ENCODE measurements at places on chromosomes 5 and 9.

DNA sequence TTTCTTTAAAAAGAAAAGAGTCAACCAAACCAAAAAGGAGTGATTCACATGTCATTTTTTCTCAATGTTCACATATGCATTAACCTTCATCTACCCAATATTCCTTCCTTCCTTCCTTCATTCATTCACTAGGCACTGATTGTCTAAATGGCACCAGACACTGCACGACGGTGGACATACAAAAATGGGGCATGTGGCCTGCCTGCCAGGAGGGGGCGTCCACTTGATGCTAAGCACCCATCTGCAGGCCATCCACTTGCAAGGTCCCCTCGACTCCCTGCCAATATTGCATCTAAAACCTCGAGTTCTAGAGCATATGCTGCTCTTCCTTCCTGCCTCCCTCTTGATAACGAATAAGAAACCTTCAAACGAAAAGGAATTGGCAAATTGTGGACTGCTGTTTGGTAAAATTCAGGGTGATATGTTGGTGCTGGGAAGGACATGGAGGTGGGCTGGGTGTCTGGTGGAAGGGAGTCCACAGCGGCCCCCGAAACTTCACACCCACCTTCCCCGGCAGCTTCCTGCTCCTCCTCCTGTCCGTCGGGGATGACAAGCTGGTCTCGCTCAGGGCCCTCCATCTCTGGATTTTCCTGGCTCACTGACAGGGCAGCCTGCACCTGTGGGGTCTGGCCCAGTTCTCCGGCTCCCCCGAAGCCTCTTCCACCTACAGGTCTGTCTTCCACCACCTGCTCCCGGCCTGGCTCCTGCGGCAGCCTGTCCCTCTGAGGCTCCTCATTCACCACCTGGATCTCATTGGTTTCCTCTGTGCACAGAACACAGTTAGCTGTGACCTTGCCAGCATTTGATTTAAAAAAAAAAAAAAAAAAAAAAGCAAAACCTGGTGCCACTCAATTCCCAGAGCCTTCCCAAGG, 64.3 kb downstream of the GOLM1 start:
- peak; percentile 24 for DNase-seq
- H3K27ac ChIP-seq, result no peak overlapping the region
- no peaks in the 10 kb centered on the region for H3K4me1 ChIP-seq
- peaks cover 2% of the 10 kb centered on the region for H3K36me3 ChIP-seq

GRCh38 chr5:145991044-145991575, 54.7 kb downstream of the SH3RF2 start:
- no peaks in the 10 kb centered on the region for H3K4me1 ChIP-seq
- DNase-seq, result no peak
- peaks cover 5% of the 10 kb centered on the region for H3K27me3 ChIP-seq
- no peak overlapping the region for H3K4me3 ChIP-seq

- no peak overlapping the region for H3K27ac ChIP-seq
- H3K36me3 ChIP-seq, result no peaks in the 10 kb centered on the region
- H3K27me3 ChIP-seq, result no peaks in the 10 kb centered on the region
- no peak for DNase-seq
Observed at GRCh38 chr9:12933957-12934356, 159.1 kb downstream of the LURAP1L start.

DNA sequence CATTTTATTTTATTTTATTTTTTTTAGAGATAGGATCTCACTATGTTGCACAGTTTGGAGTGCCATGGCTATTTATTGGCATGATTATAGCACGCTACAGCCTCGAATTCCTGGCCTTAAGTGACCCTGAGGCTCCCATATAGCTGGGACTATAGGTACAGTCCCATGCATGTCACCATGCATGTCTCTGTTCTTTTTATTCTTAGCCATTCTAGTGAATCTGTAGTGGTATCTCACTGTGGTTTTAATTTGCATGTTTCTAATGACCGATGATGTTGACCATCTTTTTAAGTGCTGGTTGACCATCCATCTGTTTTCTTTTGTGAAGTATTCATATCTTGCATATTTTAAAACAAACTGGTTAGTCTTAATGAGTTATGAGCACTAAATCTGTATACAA, 76.1 kb downstream of the SLC44A1 start:
- no peak overlapping the region for H3K27ac ChIP-seq
- H3K36me3 ChIP-seq, result peaks cover 1% of the 10 kb centered on the region
- H3K4me1 ChIP-seq, result no peaks in the 10 kb centered on the region
- no peak overlapping the region for H3K4me3 ChIP-seq
- no peaks in the 10 kb centered on the region for H3K27me3 ChIP-seq

GRCh38 chr5:89346573-89346972, 463.6 kb upstream of the MEF2C start:
- no peak overlapping the region for H3K4me3 ChIP-seq
- H3K36me3 ChIP-seq, result no peaks in the 10 kb centered on the region
- H3K27ac ChIP-seq, result no peak overlapping the region
- no peak for DNase-seq

DNA sequence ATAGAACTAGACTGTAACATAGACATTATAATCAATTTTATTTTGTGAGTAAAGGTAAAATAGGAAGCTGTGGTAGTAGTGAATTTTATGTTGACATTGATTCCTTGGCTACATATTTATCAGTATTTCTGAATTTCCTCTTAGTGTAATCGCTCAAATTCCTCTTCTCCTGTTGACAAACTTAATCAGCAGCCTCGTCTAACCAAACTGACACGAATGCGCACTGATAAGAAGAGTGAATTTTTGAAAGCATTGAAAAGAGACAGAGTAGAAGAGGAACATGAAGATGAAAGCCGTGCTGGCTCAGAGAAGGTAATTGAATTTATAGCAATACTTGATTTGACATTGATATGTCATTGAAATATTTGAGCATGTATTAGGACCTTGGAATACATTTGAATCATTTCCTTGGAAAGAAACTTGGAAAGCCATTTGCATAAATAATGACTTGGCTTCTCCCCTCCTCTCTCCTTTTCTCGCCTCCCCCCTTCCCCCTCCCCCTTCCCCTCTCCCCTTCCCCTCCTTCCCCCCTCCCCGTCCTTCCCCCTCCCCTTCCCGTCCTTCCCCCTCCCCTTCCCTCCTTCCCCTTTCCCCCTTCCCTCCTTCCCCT, 75.5 kb downstream of the GPBP1 start:
- no peak overlapping the region for H3K4me3 ChIP-seq
- no peaks in the 10 kb centered on the region for H3K27me3 ChIP-seq
- no peak for DNase-seq
- H3K27ac ChIP-seq, result peak overlapping the region; percentile 51
- peaks cover 53% of the 10 kb centered on the region for H3K36me3 ChIP-seq
- H3K4me1 ChIP-seq, result peaks cover 35% of the 10 kb centered on the region

- peaks cover 3% of the 10 kb centered on the region for H3K27me3 ChIP-seq
- no peaks in the 10 kb centered on the region for H3K36me3 ChIP-seq
- H3K4me3 ChIP-seq, result no peak overlapping the region
- no peak for DNase-seq
- no peak overlapping the region for H3K27ac ChIP-seq
- no peaks in the 10 kb centered on the region for H3K4me1 ChIP-seq
Observed at GRCh38 chr5:96408841-96409538, 24.1 kb downstream of the PCSK1 start.

- H3K4me3 ChIP-seq, result no peak overlapping the region
- H3K36me3 ChIP-seq, result no peaks in the 10 kb centered on the region
- H3K27me3 ChIP-seq, result peaks cover 22% of the 10 kb centered on the region
- no peaks in the 10 kb centered on the region for H3K4me1 ChIP-seq
Observed at GRCh38 chr5:178564811-178565550, 25.2 kb downstream of the COL23A1 start.

DNA sequence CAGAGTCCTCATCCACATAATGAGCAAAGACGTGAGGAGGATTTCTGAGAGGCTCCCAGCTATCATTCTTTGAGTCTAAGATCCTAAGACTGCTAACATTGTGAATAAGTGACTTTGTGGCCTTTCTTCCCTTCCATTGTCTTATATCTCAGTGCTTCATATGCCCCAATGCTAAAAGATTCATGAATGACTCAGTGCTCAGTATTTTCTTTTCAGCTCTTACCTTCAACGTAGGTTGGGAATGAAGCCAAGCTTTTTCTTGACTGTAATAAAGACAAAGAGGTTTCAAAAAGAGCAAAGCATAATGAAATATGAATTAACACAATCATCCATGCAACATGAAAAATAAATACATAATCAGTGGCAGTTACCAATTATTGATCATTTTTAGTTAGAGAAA, 146.4 kb downstream of the ENTREP1 start:
- peaks cover 19% of the 10 kb centered on the region for H3K4me1 ChIP-seq
- no peak for DNase-seq
- H3K27ac ChIP-seq, result no peak overlapping the region
- H3K4me3 ChIP-seq, result no peak overlapping the region
- no peaks in the 10 kb centered on the region for H3K36me3 ChIP-seq
- peaks cover 2% of the 10 kb centered on the region for H3K27me3 ChIP-seq

DNA sequence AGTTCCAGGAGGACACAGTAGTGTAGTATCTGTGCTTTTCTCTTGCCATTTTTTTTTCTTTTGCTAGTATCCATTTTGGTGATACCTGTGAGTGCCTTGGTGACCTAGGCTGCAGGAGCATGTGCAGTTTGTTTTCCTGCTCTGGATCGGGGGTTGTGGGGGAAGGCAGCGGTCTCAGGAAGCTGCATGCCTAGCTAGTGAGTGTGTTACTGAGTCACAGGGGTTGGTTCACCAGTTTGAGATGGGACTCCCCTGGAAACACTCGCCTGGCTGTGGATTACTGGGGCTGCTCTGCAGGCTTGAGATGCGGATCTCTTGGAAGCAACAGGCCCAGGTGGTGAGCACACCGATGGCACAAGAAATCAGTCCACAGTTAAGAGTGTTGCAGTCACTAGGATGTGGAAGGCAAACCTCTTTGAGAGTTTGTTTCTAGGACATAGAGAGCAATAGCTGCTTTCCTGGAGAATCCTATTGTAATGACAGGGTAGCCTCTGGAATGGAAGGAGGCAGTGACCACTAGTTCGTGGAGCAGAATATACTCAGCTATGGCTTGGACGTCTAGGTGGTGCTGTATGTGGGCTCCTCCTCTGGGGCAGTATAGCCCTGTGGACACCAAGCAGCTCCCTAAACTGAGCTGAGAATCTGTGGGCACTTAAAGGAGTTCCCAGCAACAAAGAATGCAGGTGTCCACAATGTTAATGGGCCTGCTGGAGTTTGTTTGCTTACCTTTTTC, 20.0 kb upstream of the SPATA31E1 start:
- H3K27ac ChIP-seq, result no peak overlapping the region
- no peak for DNase-seq
- no peaks in the 10 kb centered on the region for H3K4me1 ChIP-seq
- no peak overlapping the region for H3K4me3 ChIP-seq

GRCh38 chr5:2357309-2357708, 394.2 kb downstream of the IRX2 start:
- peaks cover 2% of the 10 kb centered on the region for H3K27me3 ChIP-seq
- no peaks in the 10 kb centered on the region for H3K4me1 ChIP-seq
- no peak overlapping the region for H3K4me3 ChIP-seq
- no peak overlapping the region for H3K27ac ChIP-seq
- no peak for DNase-seq

- no peak overlapping the region for H3K27ac ChIP-seq
- H3K27me3 ChIP-seq, result no peaks in the 10 kb centered on the region
- DNase-seq, result no peak
- H3K36me3 ChIP-seq, result peaks cover 38% of the 10 kb centered on the region
- H3K4me3 ChIP-seq, result no peak overlapping the region
- H3K4me1 ChIP-seq, result peaks cover 22% of the 10 kb centered on the region
Observed at GRCh38 chr5:111447099-111447498, 65.2 kb downstream of the STARD4 start.

DNA sequence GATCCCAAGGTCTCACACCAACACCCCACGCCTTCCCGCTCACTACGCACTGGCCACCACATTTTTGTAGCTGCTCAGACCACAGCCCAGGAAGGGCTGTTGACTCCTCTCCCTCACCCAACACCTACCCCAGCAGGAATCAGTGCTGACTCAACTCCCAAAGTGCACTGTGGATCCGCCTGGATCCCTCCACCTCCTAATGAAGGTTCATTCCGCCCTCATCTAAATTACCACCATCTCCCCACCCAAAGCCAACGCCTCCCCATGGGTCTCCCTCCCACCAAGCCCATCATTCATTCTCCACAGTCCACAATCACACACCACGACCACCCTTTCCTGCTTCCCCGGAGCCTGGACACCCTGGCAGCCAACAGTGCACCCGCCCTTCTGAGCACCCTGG, 57.8 kb downstream of the OLFM1 start:
- no peak overlapping the region for H3K4me3 ChIP-seq
- peaks cover 13% of the 10 kb centered on the region for H3K27me3 ChIP-seq
- no peaks in the 10 kb centered on the region for H3K4me1 ChIP-seq
- H3K27ac ChIP-seq, result no peak overlapping the region
- no peak for DNase-seq
- H3K36me3 ChIP-seq, result no peaks in the 10 kb centered on the region

DNA sequence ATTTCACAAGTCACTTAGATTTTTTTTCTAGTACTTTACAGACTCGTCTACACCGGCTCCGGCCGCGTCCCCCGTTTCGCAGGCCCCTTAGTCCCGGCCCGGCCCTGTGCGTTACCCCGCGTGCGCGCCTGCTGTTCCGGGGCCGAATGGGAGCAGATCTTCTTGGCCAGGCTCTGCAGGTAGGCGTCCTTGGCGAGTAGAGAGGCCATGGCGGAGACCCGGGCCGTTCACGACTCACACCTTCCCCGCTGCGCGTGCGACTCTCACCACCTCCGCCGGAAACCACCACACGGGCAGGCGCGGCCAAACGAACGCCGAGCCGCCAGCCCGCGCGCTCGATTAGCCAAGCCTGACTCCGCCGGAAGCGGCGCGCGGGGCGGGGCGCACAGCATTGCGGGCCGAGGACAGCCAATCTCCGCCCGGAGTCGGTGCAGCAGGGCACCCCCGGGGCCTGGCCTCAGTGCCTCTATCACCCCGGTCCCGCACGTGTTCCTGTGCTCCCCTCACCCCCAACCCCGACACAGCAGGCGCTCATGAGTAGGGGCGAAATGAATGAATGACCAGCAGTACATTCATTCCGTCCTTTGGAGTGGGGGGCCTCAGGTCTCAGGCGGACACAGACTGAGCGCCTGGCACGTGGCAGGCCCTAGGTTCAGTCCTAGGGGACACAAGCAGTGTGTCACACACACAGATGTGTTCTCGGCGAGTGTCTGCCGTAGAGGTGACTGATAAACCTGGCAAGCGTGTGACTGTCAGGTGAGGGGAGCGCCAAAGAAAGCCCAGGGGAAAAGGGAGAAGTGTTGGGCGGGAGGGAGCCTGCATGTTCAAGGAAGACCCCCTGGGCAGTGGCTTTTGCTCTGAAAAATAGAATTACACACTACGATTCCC, at the start of gene SURF6:
SURF6 (minus strand) TSS at position 265 of the 888 bp plus-strand sequence; CDS start at position 209, 56 bp downstream.
- peaks cover 23% of the 10 kb centered on the region for H3K4me1 ChIP-seq
- peaks cover 50% of the 10 kb centered on the region for H3K36me3 ChIP-seq
- peak; percentile 97 for DNase-seq
- H3K27ac ChIP-seq, result peak within 1 kb of the TSS; percentile 89

GRCh38 chr5:128143911-128144310, 60.3 kb downstream of the SLC12A2 start:
- H3K27me3 ChIP-seq, result no peaks in the 10 kb centered on the region
- no peaks in the 10 kb centered on the region for H3K4me1 ChIP-seq

- DNase-seq, result no peak
- H3K36me3 ChIP-seq, result no peaks in the 10 kb centered on the region
- H3K27ac ChIP-seq, result no peak overlapping the region
- H3K4me1 ChIP-seq, result no peaks in the 10 kb centered on the region
Observed at GRCh38 chr9:125987420-125987819, 240.2 kb downstream of the PBX3 start.

GRCh38 chr5:114857941-114858551, 311.7 kb downstream of the TRIM36 start:
- no peak overlapping the region for H3K27ac ChIP-seq
- H3K4me1 ChIP-seq, result no peaks in the 10 kb centered on the region
- no peak overlapping the region for H3K4me3 ChIP-seq

- H3K36me3 ChIP-seq, result no peaks in the 10 kb centered on the region
- no peak overlapping the region for H3K4me3 ChIP-seq
- no peak for DNase-seq
- H3K4me1 ChIP-seq, result peaks cover 28% of the 10 kb centered on the region
- H3K27ac ChIP-seq, result no peak overlapping the region
Observed at GRCh38 chr5:159095151-159095721, 4.5 kb downstream of the EBF1 start.

All from activated CD4-positive, alpha-beta T cell treated with anti-CD3 and anti-CD28 coated beads for 36 hours (primary cell).